ENCODE measurements at places on chromosomes 3 and 15.

DNA sequence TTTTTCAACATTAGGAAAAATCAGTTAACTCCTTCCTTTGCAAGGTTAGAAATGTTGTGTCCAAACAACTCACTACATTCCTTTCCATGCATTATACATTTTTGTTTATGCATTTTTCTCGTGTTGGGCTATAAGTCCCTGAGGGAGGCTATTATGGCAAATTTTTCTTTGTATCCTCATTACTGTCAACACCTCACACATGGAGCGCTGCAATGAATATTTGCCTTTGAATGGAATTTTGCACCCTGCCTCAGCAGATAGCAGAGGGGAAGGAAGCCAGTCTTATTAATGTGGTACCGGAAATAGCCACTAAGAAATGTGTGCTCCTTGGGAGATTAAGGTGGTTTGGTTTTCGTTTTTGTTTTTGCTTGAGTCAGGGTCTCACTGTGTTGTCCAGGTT, 134.7 kb downstream of the THSD4 start:
- DNase-seq = no peak

DNA sequence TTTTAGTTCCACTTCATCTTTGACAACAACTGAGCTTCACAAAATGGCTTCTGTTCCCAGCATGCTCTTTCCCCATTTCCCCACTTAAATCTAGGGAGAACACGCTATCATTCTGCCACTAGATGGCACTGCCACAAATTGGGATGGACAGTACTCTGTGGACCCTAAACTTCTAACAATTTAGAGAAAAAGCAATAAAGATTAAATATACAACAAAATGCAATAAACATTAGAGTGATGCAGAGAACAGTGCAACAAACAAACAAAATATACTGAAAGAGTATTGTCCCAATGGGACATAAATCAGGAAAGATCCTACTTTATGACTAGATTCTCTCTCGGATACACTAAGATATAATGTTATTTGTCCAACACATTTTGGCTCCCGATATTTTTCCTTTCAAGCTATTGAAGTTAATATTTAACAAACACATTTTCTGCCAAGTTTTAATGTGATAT, 169.7 kb upstream of the TMCO5A start:
- peak; percentile 54 for DNase-seq

DNA sequence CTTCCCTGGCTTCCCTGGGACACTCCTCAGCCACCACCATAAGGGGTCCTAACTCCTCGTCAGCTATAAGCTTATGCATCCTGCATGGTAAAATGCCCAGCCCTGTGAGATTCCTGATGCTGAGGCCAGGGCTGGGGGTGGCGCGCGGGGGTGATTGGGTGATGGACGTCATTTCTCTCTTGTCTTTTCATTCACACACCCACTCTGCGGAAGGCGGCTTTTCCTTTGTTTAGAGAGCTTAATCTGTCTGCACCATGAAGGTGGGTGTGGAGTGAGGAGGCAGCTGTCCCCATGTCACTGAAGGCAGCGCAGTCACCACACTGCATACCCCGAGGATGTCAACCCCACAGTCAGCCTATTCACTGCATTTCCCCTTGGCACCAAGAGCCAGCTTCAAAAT, 110.0 kb upstream of the NSMCE3 start:
- peak; percentile 50 for DNase-seq

GRCh38 chr3:197957790-197958133, 2.3 kb upstream of the LMLN start:
- no peak for DNase-seq

- no peak for DNase-seq
These were observed 95.9 kb downstream of the TMEM266 start for GRCh38 chr15:76155731-76156130.

DNA sequence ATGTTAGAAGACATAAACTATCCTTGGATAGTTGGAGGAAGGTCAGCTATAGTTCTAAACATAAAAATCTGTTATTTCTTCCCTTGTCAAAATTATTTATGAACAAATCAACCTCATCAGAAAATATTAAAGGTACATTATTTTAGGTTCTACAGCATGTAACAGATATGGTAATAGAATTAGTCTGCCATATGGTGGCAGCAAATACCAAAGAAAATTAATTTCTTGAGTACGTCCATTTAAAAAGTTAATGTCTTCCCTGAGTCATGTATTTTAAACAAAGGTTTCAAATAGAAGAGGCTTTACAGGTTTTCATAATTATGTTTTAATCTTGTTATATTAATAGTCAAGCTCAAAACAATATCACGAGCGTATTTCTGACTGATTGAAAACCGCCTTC, 17.9 kb upstream of the ANKRD28 start:
- DNase-seq = peak; percentile 70

GRCh38 chr3:82796765-82797164, 1035.3 kb upstream of the GBE1 start:
- DNase-seq = no peak

DNA sequence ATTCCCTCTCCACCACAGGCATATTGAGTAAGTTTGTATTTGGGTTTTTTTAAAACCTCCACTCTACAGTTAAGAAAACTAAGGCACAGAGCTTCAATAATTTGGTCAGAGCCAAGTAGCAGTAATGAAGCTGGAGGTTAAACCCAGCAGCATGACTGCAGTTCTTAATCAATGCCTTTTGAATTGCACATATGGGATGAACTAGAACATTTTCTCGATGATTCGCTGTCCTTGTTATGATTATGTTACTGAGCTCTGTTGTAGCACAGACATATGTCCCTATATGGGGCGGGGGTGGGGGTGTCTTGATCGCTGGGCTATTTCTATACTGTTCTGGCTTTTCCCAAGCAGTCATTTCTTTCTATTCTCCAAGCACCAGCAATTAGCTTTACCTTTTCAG, 1.6 kb upstream of the CCR5 start:
- no peak for DNase-seq

DNA sequence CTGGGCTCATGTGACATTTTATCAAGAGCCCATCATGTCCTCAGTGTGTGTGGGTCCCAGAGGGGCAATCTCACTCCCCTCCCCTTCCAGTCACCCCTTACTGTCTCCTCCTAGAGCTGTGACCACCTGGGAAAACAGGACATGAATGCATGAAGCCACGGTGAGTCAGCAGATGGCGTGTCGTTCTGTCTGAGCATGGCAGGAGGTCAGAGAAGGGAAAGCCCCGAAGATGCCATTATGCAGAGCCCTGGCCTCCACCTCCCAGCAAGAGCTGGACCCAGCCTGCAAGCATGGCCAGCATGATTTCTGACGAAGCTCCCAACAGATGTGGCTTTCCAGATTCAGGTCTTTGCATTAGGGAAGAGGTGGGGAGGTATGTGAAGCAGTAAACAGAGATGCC, 118.5 kb downstream of the TLE3 start:
- no peak for DNase-seq

DNA sequence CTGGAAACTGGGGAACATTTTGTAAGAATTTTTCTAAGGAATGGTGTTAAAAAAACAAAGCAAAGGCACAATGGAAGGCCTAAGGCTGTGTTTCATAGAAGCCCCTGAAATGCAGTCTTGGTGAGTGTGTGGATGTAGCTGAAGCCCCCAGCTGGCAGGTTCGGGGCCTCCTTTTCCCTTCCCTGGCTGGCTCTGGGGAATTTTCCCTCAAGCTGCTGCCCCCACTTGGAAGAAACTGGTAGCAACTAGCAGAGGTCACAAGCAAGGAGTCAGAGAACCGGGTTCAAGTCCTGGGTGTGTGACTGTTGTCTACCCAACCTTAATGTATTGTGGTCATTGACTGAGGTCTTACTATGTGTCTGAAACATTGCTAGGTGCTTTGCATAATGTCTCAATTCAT, 85.3 kb upstream of the MYZAP start:
- DNase-seq = no peak

DNA sequence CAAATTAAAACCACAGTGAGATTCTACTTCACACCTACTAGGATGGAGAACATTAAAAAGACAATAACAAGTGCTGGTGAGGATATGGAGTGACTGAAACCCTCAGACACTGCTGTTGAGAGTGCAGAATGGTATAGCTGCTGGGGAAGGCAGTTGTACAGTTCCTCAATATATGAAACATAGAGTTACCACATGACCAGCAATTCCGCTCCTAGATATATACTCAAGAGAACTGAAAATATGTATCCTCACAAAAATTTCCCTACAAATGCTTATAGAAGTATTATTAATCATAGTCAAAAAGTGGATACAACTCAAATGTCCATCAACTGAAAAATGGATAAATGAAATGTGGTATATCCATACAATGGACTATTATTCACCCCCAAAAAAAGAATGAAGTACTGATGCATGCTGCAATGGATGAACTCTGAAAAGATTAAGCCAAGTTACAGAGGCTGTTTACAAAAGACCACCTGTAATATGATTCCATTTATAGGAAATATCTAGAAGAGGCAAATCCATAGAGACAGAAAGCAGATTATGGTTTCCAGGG, 164.7 kb upstream of the IGF1R start:
- DNase-seq = no peak

GRCh38 chr15:26098801-26099200, 235.7 kb upstream of the ATP10A start:
- DNase-seq = no peak

- peak; percentile 78 for DNase-seq
These were observed 315.7 kb upstream of the WNT5A start for GRCh38 chr3:55802816-55803215.

DNA sequence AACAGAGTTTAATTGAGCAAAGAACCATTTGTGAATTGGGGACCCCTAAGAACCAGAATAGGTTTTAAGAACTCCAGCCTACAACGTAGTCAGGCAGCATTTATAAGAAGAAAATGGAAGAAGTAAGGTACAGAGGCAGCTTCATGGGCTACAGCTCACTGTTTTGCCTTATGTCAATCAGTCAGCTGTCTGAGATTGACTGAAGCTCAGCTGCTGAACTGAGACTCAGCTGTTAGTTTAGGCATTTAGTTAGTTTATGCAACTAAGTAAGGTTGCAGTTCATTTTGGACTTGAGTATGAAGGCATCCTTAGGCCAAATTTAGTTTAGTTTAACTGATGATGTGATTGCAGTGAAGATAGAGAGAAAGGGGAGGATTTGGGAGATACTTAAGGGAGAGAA, 34.1 kb upstream of the RASA2 start:
- no peak for DNase-seq

- DNase-seq = no peak
These were observed 201.3 kb downstream of the XXYLT1 start for GRCh38 chr3:195069501-195070251.

- DNase-seq = no peak
These were observed 136.3 kb downstream of the IMPG2 start for GRCh38 chr3:101184111-101184510.

DNA sequence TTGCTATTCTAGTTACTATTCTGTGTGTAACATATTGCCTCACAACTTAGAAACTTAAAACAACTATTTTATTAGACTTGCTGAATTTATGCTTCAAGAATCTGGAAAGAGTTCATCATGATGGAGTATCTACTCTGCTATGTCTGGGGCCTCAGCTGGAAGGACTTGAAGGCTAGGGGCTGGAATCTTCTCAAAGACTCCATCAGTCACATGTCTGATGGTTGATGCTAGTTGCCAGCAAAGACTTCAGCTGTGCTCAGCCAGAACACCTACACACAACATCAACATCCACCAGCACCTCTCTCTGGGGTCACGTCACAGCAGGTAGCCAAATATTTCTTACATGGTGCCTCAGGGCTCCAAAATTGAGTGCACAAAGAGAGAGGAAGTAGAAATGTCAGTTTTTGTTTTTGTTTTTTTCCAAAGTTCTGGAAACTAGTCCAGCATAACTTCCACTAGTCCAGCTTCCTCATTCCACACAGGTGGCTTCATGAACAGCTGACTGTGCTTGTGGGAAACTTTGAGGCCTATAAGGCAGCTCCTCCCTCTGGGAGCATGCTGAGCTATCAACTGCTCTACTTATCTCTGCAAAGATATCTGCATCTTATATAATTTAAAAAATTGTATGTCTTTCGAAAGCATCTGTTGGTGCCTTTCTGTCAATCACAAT, 325.4 kb upstream of the AGTR1 start:
- DNase-seq = no peak

DNA sequence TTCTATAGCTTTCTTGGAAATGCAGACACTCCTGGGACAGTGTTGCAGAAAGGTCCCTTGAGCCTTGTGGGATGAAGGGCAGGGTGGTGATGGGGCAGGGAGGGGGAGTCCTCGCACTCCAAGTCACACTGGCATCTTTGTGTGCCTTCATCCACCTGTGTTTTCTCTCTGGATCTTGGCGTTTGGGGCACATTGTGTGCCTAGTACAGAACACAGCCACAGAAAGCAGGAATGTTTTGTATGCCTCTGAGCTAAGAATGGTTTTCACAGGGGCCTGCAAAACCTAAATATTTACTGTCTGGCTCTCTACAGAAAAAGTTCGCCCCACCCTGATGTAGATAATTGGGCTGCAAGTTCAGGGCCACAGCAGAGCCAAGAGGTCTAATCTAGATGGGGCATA, 5.7 kb downstream of the MYZAP start:
- no peak for DNase-seq

DNA sequence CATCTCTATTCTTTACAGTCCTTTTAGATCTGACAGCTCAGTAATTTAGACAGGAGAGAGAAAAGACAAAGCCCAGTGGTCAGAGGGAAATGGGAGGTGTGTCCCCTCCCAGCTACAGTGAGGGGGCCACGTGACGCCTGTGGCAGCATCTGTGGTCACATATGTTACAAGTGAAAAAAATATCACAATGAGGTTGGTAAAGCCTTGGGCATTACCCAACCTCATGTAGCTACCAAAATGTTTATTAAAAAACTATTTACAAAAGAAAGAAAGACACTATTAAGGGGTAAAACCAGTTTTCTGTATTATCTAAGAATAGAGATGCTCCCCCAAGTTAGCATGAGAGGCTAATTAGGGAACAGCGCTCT, 42.9 kb upstream of the PLCL2 start:
- no peak for DNase-seq

GRCh38 chr3:156417559-156418132, 137.3 kb downstream of the SSR3 start:
- no peak for DNase-seq

DNA sequence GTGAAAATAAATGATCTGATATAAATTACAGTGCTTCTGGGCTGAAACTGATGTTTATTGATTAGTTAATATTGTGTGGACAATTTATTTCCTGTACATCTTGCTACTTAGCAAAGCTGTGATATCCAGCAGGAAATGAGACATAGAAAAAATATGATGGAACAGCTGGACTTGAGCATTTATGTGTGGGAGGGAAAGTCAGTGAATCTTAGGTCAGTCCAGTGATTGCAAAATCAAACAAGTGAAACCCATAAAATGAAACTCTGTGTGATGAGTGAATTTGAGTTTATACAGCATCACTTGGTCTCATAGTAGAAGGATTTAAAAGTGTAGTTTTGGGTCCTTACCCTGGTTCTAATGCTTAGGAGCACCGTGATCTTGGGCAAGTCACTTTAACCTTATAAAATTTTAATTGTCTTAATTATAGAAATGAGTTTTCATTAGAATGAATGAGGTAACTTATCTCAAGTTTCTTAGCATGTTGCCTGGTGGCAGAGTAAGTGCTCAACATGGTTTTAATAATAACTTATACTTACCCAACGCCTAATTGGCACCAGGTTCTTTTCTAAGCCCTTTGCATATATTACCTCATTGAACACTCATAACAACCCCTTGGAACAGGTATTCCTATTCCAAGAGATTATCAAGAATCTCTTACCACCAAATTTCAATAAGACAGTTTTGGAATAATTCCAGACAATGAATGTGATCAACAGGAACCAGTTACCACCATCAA, 194.6 kb downstream of the ADAMTSL3 start:
- DNase-seq = no peak

- DNase-seq = peak; percentile 77
These were observed 9.5 kb upstream of the NR2F2 start for GRCh38 chr15:96320703-96321638.
